NCI-H2081 (cell line): ENCODE measurements at places on chromosomes 4 and X.

DNA sequence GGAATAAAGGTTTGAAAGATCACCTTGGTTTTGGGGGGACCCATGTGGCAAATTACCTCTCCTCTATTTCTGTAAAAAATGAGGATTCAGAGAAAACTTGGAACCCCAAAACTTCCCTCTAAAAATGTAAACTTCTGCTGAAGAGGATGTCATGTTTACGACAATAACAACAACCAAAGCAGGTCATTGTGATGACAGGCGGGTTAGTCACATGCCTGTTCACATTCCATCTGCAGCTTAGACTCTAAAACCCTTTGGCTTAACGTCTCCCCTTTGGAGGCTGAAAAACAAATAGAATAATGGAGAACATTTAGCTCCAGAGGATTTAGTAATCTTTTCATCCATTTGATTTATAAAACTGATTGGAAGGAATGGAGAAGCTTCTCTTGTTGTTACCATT lies 75.0 kb upstream of the FAM9C start:
- DNase-seq = no peak

DNA sequence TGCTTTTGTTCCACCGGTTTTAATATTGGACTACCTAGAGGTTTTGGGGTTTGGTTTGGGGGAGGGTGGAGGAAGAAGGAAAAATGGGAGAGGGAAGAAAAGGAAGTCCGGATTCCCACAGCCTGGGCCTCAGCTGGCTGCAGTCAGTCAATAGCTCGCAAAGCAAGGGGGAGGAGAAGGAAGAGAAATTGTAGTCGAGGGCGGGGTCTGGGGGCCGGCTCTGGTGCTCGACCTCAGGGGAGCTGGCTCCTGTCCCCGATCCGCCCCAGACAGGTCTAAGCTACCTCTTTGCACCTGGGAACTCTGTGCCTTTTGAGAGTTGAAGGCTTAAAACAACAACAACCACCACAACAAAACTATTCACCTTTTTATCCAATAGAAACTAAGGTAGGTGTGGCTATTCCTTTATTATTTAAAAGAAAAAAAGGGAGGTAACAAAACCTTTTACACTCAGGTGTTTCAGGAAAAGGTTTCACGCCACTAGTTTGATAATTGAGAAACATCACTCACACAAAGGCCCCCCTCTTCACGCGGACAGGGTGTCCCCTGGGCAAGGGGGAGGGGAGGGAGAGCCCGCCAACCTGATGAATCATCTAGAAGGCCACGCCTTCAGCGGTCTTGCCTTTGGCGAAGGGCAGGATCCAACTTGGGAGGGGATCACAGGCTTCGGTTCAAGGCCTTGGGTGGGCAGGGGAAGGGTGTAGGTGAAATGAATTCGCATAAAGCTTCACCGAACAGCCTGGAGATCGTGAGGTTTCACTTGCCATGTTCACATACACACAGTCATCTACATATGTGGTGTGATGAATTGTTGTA lies 1.6 kb upstream of the LNX1 start:
- DNase-seq = peak; percentile 60

- peak; percentile 25 for DNase-seq
These were observed 81.9 kb downstream of the HMGB2 start for GRCh38 chr4:173252024-173252935.

DNA sequence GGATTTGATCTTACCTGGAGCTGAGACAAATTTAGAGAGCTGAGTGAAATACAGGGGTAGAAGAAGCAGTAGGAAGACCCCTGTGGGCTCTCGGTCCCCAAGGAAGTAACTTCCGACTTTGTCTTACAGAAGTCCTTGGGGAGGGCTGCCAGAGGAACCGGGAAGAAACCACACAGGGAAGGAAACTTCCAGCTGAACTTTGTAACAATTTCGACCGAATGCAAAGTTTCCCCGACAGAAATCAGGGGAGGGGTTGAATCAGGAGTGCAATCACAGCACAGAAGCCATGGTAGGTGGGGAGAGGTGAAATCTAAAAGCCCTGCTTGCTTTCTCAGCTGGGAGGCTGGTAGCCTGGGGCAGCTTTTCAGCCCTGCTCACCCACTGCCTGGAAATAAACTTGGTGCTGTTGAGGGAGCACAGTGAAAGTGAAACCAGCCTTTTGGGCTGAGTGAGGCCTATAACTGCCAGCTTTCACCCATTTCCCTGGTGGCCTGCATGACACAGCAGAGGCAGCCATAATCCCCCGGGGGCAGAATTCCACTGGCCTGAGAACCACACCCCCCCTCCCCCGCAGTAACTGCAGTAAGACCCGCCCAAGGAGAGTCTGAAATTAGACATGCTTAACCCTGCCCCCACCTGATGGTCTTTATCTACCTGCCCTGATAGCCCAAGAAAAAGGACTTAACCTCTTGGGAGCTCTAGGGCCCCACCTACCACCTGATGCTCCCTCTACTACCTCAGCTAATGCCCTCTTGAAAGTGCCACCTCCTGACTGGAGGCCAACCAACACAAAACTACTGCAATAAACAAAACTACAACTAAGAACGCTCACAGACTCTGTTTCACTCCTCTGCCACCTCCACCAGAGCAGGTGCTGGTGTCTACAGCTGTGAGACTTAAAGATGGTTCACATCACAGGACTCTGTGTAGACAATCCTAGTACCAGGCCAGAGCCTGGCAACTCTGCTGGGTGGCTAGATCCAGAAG lies 248.2 kb downstream of the PARM1 start:
- no peak for DNase-seq

DNA sequence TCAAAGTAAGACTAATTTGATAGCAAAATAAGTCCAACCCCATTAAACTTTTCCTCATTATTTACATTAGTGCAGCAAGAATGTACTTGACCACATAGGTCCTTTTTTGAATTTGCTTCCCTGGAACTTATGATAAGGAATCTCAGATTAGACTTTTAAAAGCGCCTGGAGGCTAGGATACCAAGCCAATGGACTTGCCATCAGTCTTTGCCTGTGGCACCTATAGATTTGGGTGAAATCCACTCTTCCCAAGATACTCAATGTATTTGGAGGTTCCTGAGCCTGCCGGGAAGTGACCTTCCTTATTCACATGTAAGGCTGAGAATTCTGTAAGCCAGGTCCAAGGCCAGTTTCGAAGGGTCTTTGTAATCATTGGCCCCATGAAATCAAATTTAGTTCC lies 553.6 kb downstream of the ADGRL3 start:
- no peak for DNase-seq

- no peak for DNase-seq
These were observed 141.2 kb upstream of the INTU start for GRCh38 chr4:127491571-127491970.

GRCh38 chr4:110628663-110629213 lies 5.9 kb upstream of the PITX2 start:
- no peak for DNase-seq

DNA sequence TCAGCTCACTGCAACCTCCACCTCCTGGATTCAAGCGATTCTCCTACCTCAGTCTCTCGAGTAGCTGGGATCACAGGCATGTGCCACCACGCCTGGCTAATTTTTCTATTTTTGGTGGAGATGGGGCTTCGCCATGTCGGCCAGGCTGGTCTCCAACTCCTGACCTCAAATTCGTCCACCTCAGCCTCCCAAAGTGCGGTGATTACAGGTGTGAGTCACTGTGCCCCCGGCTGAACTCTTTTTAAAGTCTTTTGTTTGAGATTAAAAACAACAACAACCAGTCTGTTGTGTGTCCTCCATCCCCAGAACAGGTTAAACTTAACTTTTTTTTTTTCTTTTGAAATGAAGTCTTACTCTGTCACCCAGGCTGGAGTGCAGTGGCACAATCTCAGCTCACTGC lies 36.3 kb upstream of the RBPJ start:
- no peak for DNase-seq

- DNase-seq = no peak
These were observed 37.3 kb upstream of the ARSH start for GRCh38 chrX:2969021-2969420.

GRCh38 chrX:19331831-19332230 lies 11.9 kb upstream of the PDHA1 start:
- no peak for DNase-seq

DNA sequence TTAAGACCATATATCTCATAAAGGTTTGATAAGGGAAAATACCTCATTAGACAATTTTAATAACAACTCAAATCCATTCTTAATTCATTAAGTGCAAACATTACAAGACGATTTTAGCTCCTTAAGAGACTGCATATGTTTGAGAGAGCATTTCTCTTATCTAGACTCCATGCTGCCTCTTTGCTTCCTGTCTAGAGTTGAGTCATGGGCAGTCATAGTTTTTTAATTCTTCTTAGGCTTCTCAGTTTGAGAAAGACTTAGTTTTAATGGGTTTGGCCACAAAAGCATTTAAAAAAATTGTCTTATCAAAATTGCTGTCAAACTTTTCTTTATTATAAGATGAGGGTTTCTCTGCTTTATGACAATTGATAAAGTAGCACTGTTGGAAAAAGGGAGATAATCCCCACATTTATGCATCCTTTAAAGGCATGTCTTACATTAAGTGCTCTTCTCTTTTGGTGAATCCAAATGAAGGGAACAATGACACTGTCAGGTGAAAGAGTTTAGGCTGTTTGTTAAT lies 713.4 kb downstream of the PCDH18 start:
- DNase-seq = no peak

GRCh38 chr4:138111462-138112000 lies 130.6 kb downstream of the SLC7A11 start:
- no peak for DNase-seq

- DNase-seq = no peak
These were observed 85.9 kb upstream of the HELT start for GRCh38 chr4:184932343-184932742.

- no peak for DNase-seq
These were observed 30.3 kb downstream of the TLR10 start for GRCh38 chr4:38752372-38752940.

GRCh38 chr4:154953691-154954090 lies 172.6 kb downstream of the RBM46 start:
- no peak for DNase-seq

DNA sequence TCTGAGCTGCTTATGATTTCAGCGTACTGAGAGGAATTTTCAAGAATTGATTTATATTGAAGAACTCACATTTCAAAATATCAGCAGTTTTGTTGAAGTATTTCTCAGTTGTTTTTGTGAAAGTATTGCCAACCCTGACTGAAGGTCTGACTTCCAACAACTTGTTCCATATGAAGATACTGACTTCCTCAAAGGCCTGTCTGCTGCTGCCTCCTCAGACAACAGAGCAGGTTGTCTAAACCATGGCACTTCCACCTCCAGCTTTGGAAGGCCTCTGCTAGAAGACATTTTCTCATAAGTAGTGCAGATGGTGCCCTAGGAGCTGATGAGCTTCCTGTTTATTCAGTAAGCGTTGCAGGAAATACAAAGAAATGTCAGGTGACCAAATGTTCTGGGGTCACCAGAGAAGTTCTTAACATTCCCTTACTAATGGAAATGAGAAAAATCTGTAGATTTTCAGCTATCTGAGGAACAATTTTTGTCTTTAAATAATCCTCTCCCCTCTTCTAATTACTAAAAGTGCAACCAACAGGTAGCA lies 28.8 kb downstream of the FGF2 start:
- DNase-seq = no peak

DNA sequence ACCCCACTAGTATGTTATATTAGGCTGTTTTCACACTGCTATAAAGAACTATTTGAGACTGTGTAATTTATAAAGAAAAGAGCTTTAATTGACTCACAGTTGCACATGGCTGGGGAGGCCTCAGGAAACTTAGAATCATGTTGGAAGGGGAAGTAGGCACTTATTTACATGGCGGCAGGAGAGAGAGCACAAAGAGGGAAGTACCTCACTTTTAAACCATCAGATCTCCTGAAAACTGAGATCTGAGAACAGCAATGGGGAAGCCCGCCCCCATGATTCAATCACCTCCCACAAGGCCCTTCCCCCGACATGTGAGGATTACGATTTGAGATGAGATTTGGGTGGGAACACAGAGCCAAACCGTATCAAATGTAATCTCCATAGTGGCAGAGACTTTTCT lies 45.4 kb upstream of the XK start:
- no peak for DNase-seq

DNA sequence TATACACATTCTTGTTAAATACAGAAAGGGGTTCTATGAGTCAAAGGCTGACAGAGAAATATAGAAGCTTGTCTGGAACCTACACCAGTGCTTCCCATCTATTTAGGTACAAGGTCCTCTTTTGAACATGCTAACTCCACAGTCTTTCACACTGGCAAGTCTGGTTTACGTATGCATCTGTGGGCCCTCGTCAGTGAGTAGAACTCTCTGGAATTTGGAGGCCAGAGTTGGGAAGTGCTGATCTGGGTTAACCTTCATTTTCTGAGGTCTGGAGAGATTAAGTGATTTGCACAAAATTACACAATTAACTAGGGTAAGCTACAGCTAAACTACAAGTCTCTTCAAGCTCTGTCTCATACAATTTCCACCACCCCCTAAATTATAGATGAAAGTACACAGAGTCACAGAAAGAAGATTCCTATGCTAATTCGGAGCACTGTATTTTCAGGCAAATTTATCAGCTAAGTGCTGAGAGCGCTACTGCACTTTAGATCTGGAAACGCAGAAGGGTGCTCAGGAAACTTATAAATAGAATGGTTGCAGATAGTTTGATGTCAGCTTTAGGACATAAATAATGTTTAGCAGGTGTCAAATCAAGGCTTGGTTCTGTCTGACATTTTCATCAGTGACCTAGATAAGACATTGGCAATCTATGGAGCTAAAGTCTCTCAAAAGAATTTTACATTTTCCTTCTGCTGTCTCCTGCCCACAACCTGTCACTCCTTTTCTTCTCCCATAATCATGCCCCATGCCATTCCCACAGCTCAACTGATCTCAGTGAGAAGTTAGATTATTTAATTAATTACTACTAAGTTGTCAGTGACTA lies 43.0 kb upstream of the PDLIM5 start:
- no peak for DNase-seq

- DNase-seq = no peak
These were observed 205.0 kb upstream of the PDE5A start for GRCh38 chr4:119833611-119834010.

DNA sequence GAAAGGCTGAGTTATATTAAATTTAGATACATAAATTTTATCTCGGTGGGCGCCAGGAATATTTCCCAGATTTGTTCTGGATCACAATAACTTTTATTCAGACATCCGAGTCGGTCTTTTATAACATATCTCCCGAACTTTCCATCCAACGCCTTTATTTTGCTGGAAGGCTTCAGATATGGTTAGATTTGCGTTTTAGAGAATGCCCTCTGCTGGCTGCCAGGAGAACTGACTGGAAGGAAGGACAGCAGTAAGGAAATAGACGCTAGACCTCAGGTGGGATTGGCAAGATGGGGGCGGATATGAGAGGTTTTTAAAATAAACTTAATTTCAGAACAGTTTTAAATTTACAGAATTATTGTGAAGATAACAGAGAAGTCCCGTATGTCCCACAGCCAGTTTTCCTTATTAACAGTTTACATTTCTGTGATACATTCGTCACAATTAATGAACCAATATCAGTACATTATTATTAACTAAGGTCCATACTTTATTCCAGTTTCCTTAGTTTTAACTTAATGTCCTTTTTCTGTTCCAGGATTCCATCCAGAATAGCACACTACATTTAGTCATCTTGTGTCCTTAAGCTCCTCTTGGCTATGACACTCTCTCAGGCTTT lies 4.6 kb upstream of the KANTR start:
- DNase-seq = peak; percentile 61

GRCh38 chr4:97770222-97770621 lies 373.1 kb downstream of the STPG2 start:
- DNase-seq = no peak
